ENCODE measurements at places on chromosomes 11 and 22. TPM values are rescaled to one million over a fixed set of nuclear protein-coding genes. Genes with fewer than 3 reads are reported as not detected.

GRCh38 chr11:23404225-23405160, 544.2 kb upstream of the CCDC179 start:
- no peak for DNase-seq

GRCh38 chr11:9250139-9250582, 15.0 kb downstream of the DENND5A start:
- no peak for DNase-seq

- no peak for DNase-seq
Observed at GRCh38 chr11:133343951-133344350, 188.3 kb downstream of the OPCML start.

DNA sequence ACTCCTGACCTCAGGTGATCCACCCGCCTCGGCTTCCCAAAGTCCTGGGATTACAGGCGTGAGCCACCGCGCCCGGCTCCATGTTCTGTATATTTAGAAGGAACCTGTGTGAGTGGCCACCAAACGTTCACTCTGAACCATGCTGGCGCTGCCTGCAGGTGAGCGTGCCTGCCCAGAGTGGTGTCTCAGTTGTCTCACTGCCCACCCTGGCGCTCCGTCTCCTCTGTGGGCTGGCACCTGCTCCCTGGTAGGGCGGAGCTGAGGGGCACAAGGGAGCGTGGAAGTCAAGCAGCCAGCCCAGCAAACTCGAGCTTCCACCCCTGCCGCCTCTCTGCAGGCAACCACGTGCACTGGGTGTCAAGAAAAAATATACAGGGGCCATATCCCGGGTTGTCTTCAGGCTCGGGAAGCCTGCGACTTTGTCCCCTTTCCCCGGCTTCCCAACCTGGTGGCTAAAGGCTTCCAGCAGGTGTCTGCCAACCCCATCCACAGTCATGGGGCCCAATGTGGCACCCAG, 16.7 kb downstream of the TXN2 start:
- DNase-seq = no peak

OR52W1 gene
- total RNA-seq = not detected

SLC22A12 gene
- not detected for total RNA-seq

MYOD1 gene
- not detected for total RNA-seq

UCP3 gene
- 1.9 TPM for total RNA-seq

TIMP3 gene
- total RNA-seq = 279 TPM

Data from ureter (tissue), 1 donor.